ENCODE measurements at places on chromosomes 5 and 9.

GRCh38 chr5:116045821-116046220 lies 13.5 kb downstream of the ARL14EPL start:
- no peak for DNase-seq

GRCh38 chr9:131608493-131609037 lies 63.2 kb downstream of the PRRT1B start:
- no peak for DNase-seq

DNA sequence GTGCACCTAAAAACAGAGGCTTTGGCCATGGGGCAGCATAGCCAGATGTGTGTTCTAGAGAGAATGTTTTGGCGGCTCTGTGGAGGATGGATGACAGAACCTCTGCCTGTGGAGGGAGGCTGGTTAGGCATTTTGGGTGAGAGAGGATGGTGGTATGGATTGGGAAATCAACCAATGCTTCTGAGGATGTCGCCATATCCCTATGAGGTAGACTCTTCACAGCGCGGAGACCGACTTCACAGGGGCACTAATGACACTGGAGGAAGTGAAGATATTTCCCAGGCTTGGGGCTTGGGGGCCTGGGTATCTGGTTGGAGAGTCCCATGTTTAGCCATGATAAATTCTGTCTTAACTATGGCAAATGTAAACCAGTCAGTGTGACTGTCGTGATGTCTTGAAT lies 140.6 kb upstream of the KLF4 start:
- no peak for DNase-seq

- DNase-seq = no peak
Measured at GRCh38 chr5:71740015-71740753, 21.1 kb downstream of the CARTPT start.

- peak; percentile 62 for DNase-seq
Measured at GRCh38 chr9:130140706-130141105, 31.5 kb upstream of the NCS1 start.

DNA sequence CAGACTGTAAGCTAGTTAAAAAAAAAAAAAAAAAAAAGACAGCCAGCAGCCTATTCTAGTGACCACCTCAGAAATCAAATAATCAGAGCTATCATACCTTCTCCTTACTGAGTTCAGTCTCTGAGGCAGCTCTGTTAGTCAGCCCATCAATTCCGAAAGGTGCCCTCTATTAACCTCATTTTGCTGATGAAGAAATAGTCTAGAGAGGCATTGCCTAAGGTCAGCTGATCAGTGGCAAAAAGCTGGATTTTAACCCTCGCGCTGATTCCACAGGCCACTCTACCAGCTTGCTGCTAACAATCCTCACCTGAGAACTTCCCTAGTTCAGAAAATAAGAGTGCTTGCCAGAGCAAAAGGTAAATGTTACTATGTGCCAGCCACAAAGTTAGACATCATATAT lies 172.0 kb downstream of the DENND1A start:
- no peak for DNase-seq

- DNase-seq = peak; percentile 43
Measured at GRCh38 chr5:77851176-77852067, 75.3 kb upstream of the TBCA start.
